Stimulated activated CD8-positive, alpha-beta memory T cell treated with anti-CD3 and anti-CD28 coated beads, Interleukin-4, amount 100 ng/mL, for 24 hours (primary cell): ENCODE measurements at places on chromosomes 2 and 18.

DNA sequence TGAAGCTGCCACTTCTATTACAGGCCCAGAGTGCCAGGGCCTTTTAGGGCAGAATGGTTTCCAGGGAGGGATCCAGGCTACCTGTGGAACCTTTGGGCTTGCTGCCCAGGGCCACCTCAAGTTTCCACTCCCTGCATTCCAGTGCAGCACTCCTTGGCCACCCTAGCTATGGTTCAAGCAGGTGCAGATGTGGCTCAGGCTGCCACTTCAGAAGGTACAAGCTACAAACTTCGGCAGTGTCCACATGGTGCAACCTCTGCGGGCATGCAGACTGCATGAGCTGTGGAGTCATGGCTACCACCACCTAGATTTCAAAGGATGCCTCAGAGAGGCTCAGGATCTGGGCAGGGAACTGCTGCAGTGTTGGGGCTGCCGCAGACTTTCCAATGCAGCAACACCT is 248.1 kb upstream of the UBE2E3 start:
- DNase-seq = no peak

DNA sequence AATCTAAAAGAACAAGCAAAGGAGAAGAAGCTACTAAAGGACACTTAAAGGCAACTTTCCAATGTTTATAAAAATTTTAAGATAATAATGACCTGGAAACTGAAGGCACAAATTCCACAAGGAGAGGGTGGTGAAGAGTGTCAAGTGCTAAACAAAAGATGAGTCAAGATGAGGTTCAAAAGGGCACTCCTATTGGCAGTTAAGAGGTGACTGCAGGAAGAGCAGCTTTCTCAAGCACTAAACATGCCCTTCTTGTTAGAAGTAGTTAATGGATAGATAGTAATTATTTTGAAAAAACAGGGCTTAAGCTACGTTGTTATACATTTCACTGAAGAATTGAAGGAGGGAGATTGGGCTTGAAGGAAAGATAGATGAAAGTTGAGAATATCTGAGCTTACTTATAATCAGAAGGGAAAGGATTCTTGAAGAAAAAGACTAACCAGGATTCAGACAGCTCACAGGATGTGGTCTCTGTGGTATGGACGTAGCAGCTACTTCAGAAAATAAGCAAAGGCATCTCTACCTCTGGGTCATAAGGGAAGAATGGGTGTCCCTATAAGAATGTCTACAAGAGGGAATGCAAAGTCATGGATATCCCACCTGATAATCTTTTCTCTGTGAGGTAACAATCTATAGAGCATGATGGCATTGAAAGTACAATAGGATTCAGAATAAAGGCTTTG is 454.7 kb upstream of the SLC39A10 start:
- no peak for DNase-seq

GRCh38 chr2:79155826-79156476 is 3.6 kb downstream of the REG3A start:
- no peak for DNase-seq

DNA sequence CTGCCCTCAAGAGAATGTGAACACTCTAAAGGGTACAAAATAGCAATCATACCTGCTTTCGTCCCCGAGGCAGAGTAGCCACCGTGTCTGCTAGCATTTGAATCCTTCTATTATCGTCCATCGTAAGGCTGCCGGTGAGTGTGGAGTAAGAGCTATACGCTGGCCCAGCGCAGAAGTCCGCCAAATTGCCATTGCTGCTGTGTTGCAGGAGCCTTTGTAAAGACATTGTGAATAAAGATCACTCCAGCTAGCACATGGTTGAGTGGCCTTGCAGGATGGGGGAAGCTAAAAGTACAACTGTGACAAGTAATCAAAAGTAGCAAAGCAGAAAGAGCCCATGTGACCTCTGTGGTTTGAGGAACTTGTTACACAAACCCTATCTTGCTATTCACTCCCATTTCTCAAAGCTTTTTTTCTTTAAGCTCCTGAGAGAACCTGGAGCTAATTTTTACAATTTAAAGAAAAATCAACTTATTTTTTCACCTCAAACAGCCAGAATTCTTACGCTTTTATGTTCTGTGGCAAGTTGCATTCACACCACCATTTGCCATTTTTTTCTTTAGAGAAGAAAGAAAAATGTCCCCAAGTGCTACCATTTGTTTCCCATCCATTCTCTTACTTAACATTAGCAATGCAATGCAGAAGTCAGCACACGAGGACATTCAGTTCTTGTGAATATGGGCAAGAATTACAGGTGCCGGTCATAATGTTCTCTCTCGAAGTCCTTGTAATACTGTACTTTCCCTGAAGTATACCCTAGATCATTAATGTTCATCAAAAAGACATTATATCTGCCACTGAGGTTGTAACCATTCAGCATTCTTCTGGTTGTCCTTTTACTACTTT is at the start of gene CYTIP:
CYTIP (minus strand) TSS at position 295 of the 846 bp plus-strand sequence; CDS start at position 226, 69 bp downstream.
- DNase-seq = no peak

DNA sequence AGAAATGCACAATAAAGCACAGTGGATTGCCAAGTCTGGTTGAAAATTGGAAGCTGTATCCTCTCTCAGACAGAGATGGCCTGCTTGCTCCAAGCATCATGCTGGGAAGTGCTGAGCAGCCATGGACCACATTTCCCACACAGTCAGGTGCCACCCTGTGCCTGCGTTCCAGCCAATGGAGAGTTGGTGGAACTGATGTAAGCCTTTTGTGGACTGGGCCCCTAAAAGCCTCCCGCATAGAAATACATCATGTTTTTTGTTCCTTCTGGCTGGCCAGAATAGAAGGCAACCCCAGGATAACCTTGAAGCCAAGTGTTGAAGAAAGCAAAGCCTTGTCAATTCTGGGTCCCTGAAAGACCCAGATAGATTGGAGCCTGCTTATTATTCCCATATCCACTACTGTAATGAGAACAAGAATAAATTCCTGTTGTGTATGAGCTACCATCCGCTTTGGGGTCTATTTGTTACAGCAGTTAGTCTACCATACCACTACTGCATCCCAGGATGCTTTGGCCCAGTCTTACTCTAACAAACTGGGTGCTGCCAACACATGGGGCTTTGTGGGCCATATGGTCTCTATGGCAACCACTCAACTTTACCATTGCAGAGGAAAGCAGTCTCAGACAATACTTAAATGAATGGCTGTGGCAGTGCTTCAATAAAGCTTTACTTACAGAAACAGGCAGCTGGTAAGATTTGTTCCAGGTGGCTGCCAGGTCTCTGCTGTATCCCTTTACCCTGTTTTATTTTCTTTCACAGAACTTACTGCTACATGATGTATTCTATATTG is 65.4 kb downstream of the POLE4 start:
- DNase-seq = no peak

- no peak for DNase-seq
Observed at GRCh38 chr18:46894124-46894523, 23.2 kb downstream of the PIAS2 start.

DNA sequence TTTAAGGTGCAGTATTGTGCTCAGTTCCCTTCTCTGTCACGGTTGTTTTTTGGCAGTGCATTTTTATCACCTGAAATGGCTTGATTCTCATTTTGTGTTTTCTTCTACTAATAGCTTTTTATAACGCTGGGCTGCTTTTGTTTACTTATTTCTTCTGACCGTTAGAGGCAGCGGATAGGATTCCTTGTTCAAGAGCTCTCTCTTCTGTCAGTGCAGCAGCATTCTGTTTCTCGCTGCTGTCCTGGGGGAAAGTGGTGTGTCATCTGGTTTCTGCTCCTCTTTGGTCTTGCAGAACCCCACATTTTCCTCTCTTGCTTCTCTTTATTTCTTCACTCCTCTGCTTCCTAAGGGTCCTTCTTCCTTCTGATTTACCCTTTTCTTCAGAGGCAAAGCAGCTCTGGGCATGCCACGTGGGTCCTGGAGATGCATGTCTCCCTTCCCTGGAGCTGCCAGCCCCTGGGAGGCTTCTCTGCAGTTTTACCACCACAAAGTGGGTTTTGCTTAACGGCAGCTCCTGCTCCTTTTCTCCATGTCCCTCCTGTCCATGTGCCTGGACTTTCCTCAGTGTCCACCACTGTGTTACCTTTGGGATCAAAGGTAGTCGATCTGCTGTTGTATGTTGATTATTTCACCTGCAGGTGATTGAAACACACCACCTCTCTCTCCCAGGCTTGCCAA is 47.3 kb upstream of the SNTG2 start:
- DNase-seq = no peak

DNA sequence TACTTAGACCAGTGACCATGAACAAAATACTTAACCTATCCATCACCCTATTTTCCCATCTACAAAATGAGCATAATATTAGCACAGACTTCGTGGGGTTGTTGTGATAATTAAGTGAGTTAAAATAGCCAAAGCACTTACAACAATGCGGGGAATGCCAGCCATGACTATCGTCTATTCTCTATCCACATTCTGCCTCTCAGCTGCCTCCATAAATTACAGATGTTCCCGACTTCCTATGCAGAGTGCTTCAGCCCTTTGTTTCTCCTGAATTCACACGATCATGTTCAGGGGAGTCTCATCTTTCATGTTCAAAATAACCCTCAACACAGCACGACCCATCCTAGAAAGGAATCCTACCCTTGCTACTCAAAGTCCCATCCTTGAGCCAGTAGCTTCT is 211.6 kb downstream of the EN1 start:
- DNase-seq = no peak

- DNase-seq = no peak
Observed at GRCh38 chr2:146677280-146677679, 1167.5 kb upstream of the ACVR2A start.
